ENCODE measurements at places on chromosomes 1 and 21.

DNA sequence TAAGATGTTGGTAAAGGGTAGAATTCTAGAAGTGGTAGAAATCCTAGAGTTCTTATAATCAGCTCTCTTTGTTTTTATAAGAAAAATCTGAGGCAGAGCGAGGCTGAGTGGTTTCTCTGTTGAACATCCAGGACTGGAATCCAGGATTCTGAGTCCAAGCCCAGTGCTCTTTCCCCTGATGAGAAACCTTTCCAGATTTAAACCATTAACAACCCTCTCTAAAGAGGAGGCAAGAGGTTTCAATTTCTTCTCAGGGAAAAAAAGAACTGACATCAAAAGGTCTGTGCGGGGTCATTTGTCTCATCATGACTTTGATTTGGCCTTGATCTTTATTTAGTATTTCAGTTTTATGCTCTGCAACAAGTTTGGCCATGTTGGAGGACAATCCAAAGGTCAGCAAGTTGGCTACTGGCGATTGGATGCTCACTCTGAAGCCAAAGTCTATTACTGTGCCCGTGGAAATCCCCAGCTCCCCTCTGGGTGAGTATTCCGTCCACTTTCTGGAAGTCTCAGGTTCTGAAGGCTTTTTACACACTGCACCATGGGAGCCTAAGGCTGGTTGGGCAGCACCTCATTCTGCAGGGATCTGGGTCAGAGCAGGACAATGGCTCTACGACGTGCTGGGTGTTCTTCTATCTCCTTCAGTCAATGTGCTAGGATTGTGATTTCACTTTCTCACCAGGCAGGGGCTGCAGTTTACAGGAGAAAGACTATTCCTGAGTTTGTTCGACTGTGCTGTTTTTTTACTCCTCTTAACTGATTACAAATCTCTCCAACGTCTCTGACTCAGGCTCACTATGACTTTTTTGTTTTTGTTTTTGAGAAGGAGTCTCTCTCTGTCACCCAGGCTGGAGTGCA is 18.9 kb upstream of the CCT8 start:
- no peak for DNase-seq

- no peak for DNase-seq
Measured at GRCh38 chr1:245693941-245694752, 539.4 kb downstream of the KIF26B start.

DNA sequence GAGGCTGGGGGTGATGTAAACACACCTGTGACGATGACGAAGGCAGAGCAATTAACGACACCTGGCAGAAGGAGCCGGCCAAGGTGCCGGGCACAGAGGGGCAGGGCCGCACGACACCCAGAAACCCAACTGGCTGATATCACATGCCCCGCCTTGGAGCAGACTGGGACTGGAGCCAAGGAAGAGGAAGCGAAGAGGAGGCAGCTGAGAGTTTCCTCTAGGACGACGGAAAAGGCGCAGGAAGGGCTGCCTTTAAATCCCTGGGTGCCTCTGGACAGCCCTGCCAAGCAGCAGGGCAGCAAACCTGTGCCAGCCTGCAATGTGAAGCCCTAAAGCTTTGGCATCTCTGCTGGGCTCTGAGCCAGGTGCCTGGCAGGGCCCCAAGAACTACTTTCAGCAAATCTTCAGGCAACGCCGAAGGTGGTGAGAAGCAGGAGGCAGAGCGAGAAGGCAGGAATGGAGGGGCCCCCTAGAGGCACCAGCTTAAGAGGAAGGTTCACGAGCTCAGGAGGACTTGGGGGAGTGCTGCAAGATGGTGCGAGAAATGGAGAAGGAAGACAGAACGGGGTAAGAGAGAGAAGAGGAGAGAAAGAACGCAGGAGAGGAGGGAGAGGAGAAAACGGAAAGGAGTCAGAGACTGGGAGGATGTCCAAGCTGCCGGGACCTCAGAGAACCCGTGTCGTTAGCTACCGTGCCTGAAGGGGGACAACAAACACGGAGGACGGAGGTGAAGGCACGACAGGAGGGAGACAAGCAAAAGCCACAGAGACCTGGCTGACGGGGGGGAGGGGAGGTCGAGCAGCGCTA is 25.3 kb upstream of the PEF1 start:
- DNase-seq: peak; percentile 14

DNA sequence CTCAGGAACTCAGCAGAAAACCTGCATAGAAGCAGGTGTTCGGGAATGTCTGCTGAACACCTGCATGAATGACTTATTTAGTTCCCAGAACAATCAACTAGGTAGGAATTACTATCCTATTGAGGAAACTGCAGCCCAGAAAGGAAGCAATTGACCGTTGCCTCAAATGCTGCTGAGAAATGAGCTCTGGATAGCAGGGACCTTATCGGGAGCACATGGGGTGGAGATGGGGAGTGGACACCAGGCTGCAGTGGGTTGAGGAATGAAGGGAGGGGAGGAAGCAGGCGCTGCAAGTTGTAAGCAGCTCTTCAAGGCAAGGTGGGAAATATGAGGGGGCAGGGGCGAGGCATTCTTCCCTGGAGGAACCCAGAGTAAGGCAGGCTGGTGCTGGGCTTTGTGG is 10.8 kb upstream of the CDCP2 start:
- DNase-seq: no peak

DNA sequence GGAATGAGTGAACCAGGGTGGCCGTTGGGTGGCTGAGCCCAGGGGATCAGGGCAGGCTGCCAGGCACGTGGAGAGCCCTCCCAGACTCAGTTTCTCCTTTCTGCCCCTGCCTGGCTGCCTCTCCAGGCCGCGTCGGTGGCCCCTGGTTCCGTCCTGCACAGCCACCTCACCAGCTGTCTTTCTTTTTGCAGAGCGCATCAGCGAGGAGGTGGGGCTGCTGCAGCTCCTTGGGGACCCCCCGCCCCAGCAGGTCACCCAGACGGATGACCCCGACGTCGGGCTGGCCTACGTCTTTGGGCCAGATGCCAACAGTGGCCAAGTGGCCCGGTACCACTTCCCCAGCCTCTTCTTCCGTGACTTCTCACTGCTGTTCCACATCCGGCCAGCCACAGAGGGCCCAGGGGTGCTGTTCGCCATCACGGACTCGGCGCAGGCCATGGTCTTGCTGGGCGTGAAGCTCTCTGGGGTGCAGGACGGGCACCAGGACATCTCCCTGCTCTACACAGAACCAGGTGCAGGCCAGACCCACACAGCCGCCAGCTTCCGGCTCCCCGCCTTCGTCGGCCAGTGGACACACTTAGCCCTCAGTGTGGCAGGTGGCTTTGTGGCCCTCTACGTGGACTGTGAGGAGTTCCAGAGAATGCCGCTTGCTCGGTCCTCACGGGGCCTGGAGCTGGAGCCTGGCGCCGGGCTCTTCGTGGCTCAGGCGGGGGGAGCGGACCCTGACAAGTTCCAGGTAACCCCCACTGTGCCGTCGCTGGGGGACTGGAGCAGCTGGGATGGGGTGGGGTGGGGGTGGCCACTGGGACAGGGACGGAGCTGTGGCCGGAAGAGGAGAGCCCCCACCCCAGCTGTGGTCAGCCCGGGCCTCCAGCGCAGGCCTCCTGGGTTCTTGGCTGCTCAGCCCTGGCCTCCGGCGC is 63.3 kb downstream of the COL18A1 start:
- no peak for DNase-seq

DNA sequence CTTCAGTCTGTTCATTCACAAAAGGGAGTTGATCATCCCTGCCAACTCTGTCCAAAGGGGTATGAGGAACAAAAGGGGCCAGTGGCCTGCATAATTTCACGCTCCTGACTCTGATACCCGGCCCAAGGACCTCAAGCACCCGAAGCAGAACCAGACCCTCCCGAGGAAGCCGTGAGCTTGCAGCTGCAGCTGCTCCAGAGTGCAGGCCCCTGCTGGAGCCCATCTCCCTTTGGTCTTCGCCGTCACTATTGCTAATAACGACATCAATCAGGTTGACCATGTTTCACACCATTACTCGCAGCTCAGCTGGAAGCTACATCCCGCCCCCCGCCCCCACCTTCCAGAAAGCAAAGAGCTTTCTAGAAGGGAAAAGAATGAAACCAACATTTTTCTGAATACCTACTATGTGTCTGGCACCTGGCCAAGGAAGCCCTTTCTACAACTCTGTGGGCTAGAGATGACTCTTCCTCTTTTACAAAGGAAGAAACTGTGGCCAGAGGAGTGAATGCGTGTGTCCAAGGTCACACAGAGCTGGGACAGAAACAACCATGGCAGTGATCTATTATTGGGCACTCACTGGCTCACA is 5.5 kb downstream of the NKAIN1 start:
- DNase-seq: no peak

All from naive B cell (primary cell).